ENCODE measurements at places on chromosomes 11 and 22.

DNA sequence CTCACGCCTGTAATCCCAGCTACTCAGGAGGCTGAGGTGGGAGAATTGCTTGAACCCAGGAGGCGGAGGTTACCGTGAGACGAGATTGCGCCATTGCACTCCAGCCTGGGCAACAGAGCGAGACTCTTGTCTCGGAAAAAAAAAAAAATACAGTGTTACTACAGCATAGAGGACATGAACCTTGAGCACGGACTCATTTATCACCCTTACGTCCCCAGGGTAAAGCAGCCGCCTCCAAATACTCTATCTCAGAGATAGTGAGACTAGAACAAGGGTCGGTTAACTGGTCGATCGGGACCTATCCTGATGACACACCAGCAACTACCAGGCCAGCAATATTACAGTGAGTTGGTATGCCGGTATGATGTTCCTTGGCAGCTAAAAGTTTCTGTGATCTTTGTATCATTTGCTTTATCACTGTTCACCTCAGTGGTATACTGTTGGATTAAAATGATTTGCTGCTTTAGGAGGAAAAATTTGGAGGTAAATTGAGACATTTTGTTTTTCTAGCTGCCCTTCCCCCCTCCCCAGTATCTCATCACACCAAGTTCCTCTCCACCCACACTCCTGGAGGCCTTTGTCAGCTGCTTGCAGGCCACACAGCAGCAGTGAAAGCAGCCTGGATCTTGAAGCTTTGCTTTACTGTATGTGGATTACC lies 7.0 kb upstream of the SIDT2 start:
- no peak for DNase-seq

DNA sequence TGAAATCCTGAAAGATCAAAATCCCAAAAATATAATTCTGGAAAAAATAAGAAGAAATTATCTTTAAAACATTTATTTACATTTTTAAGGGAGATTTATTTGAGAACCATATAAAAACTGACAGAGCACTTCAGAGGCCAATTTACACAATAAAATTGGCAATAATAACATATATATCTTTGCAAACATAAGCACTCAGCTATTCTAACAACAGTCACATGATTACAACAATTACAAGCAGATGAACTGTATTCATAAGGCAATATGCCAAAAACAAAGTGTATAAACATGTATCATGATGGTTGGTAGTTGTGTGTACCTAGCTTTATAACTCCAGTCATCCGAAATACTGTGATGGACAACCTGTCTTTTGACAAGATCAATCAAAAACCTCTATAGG lies 17.7 kb upstream of the RASSF10 start:
- DNase-seq, result no peak

DNA sequence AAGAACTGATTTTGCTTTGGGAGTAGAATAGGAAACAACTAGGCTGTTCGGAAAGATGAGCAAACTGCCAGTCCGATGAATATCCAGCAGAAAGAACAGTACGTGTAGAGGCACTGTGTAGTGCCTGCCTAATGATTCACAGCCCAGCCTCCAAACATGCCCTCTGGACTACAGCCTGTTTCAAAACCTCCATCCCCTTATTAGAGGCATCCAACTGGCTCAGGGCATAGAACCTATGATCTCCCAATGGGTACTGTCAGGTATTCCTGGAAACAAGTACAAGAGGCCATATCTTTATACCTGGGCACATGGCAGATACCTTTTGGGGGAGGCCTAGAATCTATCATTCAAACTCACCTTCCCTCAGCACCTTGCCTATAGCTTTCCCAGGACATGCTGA lies 4.9 kb downstream of the RRP8 start:
- DNase-seq, result no peak

DNA sequence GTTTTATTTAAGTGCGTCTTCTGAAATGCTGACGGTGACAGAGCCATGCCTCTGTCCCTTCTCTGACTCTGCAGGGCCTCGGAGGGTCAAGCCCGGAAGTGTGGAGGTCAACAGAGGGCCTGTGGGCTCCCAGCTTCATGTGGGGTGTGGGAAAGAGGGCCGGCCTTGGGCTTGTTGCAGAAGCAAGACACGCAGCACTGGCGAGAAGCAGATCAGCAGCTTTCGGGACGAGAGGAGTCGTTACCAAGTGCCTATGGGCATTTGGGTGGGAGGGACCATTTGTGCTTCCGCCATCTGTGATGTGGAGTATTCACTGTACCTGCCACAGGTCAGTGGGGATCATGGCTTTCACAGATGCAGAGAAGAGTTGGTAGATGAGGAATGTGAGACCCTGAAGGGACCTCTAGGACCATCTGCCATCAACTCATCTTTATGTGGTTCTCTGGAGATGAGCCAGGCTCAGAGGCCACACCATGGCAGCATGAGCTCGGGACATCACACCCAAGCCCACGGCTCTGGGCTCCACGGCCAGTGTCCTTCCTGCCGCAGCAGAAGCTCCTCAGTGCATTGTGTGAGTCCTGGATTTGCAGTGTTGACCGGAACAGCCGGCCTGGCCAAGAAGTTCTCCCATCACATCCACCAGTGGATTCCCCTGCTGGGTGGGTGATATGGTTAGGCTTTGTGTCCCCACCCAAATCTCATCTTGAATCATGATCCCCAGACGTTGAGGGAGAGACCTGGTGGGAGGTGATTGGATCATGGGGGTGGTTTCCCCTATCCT lies 590.7 kb downstream of the TBC1D22A start:
- DNase-seq, result no peak

DNA sequence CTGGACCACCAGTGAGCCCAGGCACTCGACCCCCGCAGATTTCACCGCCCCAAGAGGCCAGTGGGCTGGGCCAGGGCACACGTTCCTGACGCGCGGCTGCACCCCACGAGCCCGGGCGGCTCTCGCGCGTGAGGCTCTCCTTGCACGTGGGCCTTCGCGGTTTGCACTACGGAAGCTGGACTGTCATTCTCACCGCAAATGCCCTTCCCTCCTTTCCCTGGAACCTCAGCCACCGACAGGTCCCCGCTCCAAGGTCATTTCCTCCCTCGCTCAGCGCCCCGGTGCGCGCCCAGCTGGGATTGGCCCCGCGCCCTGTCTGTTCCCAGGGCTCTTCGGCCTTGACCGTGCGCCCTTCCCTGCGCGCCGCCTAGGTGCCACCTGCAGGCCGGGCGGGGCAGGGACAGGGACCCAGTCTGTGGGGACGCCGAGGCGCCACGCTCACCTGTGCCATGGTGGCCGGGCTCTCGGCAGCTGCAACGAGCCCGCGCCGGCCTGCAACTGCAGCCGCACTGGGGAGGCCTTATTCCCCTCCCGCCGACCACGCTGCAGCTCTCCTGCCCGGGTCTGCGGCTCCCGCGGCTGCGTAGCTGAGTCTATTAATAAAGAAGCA lies 2.1 kb upstream of the CPT1A start:
- DNase-seq, result no peak

- no peak for DNase-seq
These were observed 1.0 kb upstream of the CHRM1 start for GRCh38 chr11:62922189-62922589.

DNA sequence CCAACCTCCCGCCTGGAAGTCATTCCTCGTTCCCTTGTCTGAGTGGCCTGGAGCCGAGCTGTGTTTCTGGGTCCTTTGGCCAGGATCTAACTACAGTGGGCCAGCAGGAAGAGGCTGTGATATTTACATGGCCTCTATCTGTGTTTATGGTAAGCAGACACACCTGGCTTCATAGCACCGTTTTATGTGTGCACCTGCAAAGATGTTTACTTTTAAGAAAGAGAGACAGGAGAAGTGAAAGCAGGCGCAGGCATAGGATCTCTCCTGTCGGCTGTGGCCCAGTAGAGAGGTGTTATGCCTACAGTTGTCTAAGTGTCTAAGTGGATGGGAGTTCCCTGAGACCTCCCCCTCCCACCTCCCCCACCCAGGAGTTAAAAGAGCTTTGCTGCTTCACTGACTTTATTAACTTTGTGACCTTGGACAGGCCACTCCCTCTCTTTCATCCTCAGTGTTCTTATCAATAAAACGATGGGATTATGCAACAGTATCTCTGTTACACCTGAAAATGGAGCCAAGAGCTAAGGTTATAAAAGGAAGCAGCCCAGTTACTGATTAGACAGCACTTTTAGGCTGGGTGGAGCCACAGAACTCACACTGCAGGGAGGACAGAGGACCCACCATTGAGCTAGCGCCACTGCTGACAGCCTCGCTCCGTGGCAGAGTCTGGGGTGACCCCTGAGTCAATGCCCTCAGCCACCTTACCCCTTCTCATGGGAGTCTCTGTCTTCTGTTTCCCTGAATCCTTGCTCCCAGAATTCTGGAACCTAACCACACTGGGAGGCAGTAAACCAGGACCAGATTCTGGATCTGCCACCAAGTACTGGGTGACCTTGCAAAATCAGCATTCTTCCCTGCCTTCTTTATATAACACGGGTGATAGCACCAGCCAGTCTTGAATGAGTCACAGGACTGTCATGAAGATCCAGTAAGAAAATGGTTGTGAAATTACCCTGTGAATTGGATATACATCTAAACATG lies 22.0 kb downstream of the ST14 start:
- no peak for DNase-seq

- DNase-seq, result no peak
These were observed 333.8 kb upstream of the CHORDC1 start for GRCh38 chr11:90556606-90557005.

DNA sequence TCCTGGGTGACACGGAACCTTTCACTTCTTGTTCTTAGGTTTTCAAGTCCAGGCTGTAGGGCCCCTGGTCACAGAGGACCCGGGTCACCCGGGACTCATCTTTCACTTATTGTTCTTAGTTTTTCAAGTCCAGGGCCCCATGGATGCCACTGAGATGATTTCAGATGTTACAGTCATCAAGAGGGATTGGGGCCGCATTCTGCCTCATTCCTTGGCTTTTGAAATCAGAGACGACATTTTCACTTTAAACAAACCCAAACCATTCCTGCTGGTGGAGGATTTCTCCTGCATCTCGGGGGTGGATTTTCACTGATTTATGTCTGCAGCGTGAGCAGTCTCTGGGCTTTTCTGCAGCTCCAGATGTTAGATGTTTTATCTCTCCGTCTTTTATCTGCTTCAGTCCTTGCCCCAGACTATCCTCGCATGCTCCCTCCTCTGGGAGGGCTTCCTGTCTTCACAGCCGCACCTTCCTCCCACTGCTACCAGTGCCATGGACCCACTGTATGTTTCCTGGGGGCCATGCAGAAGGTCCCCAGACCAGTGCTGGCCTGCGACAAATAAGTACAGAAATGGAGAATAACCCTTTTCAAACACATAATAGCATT lies 27.4 kb downstream of the FBLN1 start:
- DNase-seq, result peak; percentile 75

DNA sequence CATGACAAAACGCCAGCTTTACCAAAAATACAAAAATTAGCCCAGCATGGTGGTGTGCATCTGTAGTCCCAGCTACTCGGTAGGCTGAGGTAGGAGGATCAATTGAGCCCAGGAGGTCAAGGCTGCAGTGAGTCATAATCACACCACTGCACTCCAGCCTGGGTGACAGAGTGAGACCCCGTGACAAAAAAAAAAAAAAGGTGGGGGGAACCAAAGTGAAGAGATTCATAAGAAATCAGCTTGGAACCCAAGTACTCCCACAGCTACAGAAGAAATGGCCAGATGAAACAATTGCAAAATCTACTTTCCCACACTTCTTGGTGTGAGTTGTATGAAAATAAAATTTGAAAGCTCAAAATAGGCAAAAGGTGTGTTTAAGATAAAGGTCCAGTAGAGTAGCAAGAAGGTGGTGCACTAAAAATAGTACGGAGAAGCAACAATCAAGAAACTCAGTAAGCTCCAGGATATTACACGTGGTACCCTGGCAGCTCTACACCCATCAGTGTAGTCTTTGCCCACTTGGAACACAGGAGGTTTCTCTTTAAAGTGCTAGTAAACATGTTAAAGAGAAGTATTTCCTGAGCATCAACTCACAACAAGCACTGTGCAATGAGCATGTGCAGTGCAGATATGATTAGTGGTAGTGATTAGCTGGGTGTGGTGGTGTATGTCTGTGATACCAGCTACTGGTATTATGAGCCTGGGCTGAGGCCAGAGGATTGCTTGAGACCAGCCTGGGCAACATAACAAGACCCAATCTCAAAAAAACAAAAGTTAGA lies 5.3 kb downstream of the HARBI1 start:
- DNase-seq, result no peak

- DNase-seq, result no peak
These were observed 15.6 kb downstream of the TUB start for GRCh38 chr11:8096575-8096974.

DNA sequence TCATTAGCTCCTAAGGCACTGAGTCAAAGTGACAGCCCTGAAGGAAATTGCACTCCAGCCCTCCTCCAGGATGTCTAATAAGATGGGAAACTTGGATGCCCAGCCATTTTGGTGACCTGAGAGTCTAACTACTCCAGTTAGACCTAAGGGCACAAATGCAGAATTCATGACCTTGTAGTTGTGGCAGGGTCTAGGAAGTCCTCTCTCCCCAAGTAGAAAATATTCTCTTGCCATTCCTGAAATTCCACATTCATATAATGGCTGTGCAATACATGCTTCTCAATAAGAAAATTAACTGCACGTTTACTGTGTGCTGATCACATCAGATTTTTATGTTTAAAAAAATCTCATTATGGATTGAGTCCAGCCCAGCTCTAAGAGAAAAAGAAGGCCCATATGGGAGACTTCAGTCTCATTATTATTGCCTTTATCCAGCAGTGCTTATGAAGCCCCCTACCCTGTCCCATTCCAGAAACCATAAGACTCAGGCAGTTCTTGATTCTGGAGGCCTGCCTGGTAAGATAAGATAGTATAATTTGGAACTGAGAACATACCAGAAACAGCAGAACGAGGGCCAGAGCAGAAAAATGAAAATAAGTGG lies 133.7 kb upstream of the LDLRAD3 start:
- no peak for DNase-seq

- no peak for DNase-seq
These were observed 733.5 kb upstream of the CCDC90B start for GRCh38 chr11:84019571-84020194.

- no peak for DNase-seq
These were observed 846 bp downstream of the RNF26 start for GRCh38 chr11:119335091-119335654.

DNA sequence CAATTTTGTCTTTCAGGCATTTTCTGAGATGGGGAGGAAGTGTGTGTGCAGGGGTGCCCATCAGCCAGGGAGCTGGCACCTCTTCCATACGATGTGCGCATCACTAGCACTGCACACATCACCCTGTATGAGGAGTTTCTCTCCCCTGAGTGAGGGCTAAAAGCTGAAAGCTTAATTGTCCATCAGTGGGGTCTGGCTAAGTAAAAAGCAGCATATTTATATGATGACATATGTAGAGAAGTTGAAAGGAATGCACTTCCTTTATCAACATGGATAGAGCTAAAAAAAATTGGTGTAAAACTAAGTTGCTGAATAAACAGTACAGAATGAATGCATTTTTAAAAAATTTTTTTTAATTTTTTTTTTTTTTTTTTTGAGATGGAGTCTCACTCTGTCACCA lies 4.0 kb downstream of the VSTM5 start:
- no peak for DNase-seq

GRCh38 chr11:58446294-58446693 lies 4.3 kb upstream of the OR5B12 start:
- DNase-seq, result no peak

GRCh38 chr11:120221115-120221752 lies 10.4 kb downstream of the OAF start:
- no peak for DNase-seq
